ENCODE measurements at places on chromosomes 12 and 14.

GRCh38 chr12:103627189-103627855 is 40.2 kb downstream of the STAB2 start:
- no peak for DNase-seq

GRCh38 chr14:96965885-96966595 is 168.9 kb downstream of the VRK1 start:
- DNase-seq: no peak

GRCh38 chr12:112716099-112717093 is 75.2 kb upstream of the RPH3A start:
- no peak for DNase-seq

DNA sequence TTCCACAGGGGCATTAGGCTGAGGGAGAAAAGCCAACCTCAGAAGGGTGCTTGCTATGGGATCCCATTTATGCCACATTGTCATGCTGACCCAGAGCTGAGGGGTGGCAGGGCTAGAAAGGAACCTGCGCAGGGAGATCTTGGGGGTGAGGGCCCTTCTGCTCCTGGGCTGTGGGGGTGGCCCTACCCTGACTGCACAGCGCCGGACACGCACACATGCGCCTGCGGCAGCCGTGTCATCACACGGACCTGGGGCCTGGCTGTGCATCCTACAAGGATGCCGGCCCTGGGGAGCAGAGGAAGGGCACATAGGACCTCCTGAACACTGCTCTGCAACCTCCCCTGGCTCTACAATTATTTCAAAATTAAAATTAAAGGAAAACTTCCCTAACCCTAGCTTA is 6.9 kb downstream of the CDCA4 start:
- no peak for DNase-seq

DNA sequence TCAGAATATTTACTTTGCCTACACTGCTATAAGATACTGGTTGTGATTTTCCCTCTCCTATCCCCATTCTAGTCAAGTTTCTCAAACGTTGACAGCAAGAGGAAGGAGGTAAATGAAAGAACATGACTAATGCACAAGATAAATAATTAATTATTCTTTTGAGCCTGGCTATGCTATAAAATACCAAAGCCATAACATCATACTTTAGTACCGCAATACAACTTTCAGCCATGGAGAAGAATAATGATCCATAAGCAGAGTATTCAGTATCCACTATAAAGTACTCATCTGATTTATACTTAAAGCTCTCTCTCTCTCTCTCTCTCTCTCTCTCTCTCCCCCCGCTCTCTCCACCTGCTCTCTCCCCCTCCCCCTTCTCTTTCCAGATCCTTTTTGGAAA is 41.3 kb downstream of the TDG start:
- DNase-seq: peak; percentile 37

GRCh38 chr14:99736603-99737371 is 52.7 kb downstream of the CYP46A1 start:
- no peak for DNase-seq

DNA sequence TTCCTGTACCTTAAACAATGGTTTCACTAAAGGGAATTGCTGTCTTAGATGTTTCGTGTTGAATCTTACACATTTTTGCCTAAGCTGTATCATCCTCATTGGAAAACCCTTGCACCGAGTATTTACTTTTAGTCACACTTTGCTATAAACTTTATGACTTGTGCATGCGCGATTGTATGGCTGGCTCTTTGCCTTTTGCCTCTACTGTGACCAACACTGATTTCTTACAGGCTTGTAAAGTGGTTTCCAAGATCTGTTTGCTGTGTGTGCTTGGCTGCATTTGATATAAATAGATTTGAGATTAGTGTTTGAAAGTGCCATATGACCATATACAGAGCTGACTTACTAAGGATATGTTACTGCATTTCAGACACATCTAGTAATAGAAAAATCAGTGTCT is 40.5 kb downstream of the RASSF3 start:
- DNase-seq: no peak

DNA sequence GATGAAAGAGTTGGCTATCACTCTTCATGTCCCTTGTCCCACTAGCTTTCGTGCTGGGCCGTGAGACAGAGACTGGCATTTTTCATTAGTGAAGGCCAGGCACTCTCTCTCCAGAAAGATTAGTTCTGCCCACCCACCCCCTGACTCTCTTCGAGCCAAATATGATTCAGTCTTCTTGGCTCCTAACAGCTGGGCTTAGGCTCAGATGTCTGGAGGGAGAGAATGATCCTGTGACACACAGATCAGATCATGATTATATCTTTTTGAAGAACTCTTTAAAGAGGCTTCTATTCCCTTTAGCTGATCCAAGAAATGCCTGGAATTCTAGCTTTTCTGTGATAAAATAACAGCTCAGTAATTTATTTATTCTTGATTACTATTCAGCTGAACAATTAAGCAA is 5.2 kb upstream of the GNG2 start:
- DNase-seq: peak; percentile 26

GRCh38 chr12:47954058-47954457 is 9.3 kb upstream of the TMEM106C start:
- no peak for DNase-seq

DNA sequence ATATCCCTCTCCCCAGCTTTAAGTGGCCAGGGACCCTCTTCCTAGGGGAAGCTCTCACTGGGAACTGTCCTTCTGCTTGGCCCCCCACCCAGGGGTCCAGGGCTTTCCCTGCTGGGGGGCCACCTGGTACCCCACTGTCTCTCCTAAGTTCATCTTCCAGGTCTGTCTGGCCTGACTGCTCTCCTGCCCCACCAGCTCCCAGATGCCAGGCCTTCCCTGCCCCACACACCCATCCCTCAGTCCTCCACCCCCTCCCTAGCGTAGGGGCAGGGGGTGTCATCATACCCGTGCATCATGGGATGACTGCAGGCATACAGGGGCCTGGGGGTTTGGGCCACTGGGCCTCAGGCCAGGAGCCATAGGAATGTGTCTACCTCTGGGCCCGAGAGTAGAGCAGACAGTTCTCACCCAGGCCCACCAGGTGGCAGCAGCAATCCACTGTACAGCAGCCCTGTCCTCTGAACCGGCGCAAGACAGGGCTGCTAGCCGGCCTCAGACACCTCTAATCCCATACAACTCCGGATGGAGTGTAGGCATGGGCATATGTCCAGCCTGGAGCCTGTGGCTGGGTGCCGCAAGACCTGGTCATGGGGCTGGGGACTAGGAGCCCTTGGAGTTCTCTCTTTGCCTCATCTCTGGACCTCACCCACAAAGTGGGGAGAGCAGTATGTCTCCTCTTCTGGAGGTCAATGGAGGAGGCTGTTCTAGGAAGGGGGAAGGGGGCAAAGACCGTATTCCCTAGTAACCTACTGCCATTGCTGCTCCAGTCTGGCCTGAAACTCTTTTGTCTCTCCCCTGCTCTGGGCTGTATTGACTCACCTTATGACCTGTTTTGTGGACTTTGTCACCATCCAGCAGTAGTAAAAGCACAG is 10.0 kb upstream of the SMARCD1 start:
- DNase-seq: no peak

DNA sequence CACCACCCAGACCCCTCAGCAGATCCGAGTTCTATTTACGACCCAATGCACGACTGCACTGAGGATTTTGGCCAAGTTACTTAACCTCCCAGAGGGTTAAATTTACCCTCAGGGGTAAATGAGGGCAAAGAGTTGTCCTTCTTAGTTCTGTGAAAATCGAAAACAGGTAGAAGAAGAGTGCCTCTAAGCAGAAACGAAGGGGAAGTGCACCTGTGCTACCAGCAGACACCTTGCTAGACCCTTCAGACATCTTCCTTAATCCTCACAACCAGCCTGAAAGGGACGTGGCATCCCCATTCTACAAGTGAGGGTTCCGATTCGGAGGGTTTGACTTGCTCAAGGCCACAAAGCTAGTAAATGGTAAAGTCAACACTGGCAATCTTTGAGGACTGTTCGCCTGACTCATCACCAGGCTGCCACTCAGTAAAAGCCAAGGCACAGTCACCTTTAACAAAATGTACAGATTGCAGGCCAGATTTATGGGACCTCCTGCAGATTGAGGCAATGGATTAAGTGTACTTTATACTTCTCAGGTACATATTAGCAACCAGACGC is 1.6 kb downstream of the GSG1 start:
- DNase-seq: no peak

DNA sequence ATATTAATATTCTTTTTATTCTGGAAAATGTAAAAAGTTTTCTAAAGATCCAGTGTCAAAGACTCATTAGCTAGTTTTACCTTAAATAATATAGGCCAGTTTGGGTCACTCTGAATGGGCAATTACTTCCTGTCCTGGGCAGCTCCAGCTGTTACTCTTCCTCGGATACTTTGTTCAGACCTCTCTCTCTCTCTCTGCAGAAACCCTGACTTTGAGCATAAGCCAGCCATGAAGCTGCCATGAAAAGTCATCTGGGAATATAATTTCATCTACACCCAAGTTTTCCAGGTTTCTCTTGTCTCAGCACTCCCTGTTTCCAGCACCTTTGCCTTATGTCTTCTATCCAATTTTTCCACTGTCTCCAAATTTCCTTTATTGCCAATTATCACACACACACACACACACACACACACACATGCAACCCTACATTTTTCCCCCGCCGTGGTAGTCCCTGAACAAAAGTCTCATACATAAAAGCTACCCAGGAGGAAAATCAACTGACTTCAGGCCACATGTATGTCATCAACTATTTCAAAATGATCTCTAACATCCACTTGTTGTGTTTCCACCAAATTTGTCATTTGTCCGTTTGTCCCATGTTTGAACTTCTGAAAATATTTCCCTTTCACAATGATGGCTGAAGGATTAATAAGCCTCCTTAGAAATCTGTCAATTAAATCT is 318.1 kb downstream of the SSPN start:
- DNase-seq: no peak

GRCh38 chr14:102185360-102185759 is 45.7 kb downstream of the WDR20 start:
- DNase-seq: no peak

DNA sequence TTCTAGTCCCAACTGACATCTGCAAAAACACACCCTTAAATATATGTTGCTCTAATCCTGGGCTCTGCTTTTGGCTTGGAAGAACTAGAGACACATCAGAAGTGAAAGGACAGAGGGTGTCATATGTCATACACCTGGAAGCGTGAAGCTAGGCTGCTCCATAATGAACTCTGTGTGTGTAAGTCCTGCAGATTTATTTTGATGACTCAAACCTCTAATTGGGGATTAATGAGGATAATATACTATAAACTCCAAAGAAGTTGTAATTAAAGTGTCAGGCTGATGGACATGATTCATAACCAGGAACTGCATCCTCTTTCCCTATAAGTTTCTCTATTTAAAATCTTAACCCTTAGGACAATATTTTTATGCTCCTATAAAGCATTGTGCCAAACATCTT is 4.4 kb upstream of the KCNK10 start:
- no peak for DNase-seq

DNA sequence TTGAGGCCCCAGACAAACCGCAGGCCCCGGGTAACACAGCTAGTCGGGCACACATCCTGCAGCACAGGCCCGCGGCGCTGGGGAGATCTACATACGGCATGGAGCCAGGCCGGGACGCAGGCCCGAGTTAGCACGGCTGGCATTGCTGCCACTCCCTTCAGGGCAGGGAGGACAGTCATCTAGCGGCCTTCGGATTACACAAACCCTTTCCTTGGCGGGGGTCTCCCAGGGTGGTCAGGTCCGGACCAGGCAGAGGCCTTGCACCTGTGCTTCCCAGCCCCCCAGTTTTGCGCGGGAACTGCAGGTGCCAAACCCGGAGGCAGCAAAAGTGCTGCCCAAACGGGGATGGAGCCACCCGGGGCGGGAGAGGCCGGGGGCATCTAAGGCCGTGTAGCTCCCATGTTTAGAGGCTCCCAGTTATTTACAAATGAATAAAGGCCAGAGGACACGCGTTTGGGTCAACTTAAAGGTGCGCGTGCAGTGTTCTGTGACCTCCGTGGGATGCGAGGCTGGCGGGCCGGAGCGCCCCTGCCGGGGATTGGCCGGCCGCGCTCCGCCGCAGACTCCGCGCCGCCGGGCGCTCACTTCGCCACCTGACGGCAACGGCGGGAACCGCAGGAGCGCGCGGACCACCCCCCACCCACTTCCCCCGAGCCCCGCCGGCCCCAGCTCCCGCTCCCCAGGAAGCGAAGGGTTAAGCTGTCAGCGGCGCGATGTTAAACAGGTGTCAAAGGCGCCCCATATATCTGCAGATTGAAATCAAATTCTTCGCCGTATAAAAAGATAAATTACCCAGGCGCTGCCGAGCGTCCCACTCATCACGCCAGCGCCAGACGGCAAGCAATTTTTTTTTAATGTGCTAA is 18.1 kb downstream of the VSX2 start:
- no peak for DNase-seq

GRCh38 chr12:4387607-4388006 is 8.1 kb upstream of the FGF23 start:
- no peak for DNase-seq

GRCh38 chr12:122871851-122872780 is 23.8 kb downstream of the VPS37B start:
- no peak for DNase-seq

DNA sequence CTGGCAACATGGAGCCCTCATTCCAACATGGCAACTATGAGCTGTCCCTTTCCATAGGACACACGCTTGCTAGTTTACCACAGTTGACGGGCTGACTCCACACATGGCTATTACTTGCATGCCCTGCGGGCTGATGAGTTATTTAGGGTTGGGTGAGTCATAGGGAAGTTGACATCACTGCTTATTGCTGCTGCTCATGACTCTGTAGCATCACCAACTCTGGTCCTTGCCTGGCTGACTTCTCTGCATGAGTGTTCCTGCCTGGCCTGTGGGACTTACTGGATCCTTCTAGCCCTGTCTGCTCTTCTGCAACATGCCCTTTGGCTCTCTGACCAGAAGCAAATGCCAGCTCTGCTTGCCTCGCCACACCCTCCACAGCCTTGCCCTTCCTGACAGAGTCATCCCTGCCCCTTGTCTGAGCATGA is 199.5 kb downstream of the ANO6 start:
- peak; percentile 95 for DNase-seq

GRCh38 chr12:115468087-115468510 is 784.1 kb upstream of the TBX3 start:
- DNase-seq: no peak

DNA sequence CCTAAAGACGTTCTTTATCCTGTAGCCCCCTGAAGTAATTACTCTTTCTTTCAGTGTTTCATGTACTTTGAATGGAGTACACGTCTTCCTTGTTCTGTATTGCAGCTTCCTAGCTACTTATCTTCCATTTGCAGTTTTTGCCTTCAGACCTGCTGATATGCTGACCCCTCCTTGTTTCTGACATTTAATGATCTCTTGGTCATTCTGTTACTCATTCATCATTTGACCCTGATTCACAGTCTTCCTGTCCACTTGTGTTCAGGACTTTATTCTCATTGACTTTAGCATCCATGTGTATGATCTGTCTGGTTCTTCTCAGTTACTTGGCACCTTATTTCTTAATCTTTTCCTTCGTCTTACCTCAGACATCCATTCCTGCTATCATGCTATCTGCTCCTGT is 22.2 kb downstream of the CPSF2 start:
- DNase-seq: no peak

GRCh38 chr14:89842837-89843236 is 111.7 kb downstream of the EFCAB11 start:
- no peak for DNase-seq

GRCh38 chr12:83514372-83514771 is 827.7 kb downstream of the TMTC2 start:
- DNase-seq: no peak

Data from AG04450 (cell line).